ENCODE measurements at places on chromosomes 16 and 17.

- DNase-seq = no peak
Measured at GRCh38 chr16:86903068-86903467, 324.7 kb downstream of the FOXL1 start.

- peak; percentile 68 for DNase-seq
Measured at GRCh38 chr17:76124582-76125390, 16.3 kb downstream of the FOXJ1 start.

DNA sequence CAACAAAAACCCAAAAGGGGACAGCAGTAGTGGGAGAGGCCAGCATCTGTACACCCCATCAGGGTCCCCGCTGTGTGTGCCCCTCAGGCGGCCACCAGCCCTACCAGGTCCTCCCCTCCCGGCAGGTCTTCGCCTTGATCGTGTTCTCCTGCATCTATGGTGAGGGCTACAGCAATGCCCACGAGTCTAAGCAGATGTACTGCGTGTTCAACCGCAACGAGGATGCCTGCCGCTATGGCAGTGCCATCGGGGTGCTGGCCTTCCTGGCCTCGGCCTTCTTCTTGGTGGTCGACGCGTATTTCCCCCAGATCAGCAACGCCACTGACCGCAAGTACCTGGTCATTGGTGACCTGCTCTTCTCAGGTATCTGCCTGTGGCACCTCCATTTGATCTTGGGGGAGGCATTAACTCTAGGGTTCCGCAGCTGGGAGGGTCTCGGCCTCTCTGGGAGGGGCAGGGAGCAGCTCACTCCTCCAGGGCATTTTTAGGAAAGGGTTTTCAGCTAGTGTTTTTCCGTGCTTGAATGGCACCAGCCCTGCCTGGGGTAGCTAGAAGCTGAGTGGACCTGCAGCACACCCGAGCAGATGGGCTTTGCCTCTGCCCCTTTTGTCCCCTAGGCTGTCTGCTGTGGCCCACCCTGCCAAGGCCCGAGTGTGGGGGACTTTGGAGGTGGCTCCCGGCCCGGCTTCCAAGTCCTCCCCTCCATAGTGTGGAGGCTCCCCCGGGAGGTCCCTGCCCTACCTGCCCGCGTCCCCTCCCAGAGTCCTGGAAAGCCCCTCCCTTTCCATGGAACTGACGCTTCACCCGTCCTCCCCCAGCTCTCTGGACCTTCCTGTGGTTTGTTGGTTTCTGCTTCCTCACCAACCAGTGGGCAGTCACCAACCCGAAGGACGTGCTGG, 2.6 kb downstream of the SYNGR2 start:
- no peak for DNase-seq

DNA sequence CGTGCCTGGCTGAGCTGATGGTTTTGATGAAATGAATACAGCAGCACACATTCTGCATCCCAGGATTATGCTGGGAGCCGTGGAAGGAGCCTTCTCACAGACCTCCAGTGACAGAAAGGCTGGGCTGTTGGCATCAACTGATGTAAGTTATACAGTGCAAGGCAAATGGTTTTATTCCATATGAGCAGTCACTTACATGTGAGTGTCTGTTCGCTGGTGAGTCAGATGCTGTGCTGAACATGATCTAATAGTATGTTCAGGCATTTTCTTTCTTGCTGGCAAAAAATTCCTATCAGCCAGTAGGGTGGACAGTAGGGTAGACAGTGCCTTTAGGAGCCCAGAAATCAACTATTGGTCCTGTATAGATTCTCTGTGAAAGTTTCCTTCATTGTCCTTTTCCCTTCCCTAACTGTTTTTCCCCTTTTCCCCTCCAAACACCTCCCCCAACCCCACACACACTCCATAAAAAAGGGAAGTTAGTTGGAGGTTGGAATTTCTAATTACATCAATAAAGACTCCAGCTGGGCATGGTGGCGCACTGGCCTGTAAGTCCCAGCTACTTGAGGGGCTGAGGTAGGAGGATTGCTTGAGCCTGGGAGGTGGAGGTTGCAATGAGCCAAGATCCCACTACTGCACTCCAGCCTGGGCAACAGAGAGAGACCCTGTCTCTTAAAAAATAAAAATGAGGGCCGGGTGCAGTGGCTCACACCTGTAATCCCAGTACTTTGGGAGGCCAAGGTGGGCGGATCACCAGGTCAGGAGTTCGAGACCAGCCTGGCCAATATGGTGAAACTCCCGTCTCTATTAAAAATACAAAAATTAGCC, 36.2 kb downstream of the LDHD start:
- DNase-seq = no peak

- DNase-seq = no peak
Measured at GRCh38 chr17:27630607-27631410, at the start of gene LGALS9. TSS of gene LGALS9 (plus strand) at chr17:27631188. CDS start at chr17:27631266, 78 bp downstream.

- peak; percentile 88 for DNase-seq
Measured at GRCh38 chr17:50956750-50957523, 90.8 kb upstream of the TOB1 start.

DNA sequence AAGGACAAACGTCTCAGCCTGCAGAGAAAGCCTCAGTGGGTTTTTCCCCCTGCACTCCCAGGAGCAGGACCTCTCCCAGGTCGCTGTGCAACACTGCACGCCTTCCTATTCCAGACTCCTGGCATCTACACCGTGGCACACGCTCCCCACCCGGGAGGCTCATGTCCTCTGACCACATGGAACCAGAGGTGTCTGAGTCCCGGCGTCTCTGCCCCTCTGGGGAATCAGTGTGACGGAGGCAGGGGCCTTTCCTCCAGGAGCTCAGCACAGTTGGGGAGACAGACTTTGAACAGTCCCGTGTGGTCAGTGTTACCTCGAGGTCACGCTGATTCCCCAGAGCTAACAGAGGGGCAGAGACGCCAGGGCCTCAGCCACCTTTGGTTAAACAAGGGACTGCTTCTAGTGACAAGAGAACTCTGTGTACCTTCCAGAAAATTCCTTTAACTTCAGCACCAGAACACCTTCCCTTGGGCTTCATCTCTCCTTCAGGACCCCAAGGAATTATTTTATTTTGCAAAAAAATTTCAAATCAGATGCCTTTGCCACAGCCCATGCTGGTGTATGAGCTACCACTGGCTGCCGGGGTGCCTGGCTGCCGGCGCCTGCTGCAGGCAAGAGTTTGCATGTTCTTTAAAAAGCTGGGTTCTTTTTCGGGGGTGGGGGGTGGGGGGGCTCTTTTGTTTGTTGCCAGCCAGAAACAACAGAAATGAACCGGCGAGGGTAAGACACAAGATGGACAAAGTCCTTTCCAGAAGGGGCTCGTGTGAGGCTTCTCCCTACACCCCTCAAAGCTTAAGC, 6.6 kb downstream of the CANT1 start:
- DNase-seq = no peak

GRCh38 chr17:64540118-64540776, 33.5 kb downstream of the CEP95 start:
- DNase-seq = no peak

GRCh38 chr17:74446551-74447500, 14.9 kb downstream of the GPRC5C start:
- DNase-seq = no peak

GRCh38 chr16:49478616-49479015, 105.0 kb downstream of the C16orf78 start:
- DNase-seq = no peak

GRCh38 chr17:38429476-38430100, 1.3 kb downstream of the ARHGAP23 start:
- DNase-seq = no peak

DNA sequence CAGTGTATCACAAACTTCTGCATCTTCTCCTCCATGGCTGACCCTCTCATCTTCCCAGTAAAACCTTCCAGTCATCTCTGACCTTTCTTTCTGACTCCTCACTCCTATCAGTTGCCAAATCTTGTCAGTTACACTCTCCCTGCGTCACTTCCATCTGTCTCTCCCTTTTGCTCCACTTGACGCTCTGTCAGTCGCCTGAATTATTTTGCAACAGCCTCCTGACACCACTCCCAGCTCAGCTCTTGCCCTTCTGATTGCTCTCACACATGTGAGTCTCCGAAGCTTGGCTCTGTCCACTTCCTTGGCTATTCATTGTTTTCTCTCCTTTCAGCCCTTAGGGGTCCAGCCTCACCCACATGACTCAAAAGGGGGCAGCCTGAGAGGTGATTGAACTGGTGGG, 27.7 kb downstream of the DHRS7C start:
- no peak for DNase-seq

GRCh38 chr17:50538549-50539410, 6.2 kb downstream of the EPN3 start:
- DNase-seq = no peak

- DNase-seq = no peak
Measured at GRCh38 chr17:65750631-65751115, 189.2 kb upstream of the AXIN2 start.

DNA sequence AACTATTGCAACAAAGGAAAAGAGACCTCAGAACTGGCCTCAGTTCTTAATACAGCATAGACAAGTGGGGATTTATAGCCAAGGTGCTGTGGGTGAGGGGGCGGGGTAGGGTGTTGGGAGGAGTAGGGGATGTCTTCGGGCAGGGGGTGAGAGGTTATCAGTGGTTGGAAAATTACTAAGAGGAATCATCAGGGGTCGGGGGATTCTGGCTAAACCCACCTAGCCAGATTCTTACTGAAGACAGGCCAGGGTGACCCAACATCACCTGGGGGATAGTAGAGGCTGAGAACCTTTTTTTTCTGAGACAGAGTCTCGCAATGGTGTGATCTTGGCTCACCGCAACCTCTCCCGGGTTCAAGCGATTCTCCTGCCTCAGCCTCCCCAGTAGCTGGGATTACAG, 32.6 kb downstream of the HS3ST3B1 start:
- no peak for DNase-seq

- no peak for DNase-seq
Measured at GRCh38 chr17:41492351-41492750, 2.6 kb upstream of the KRT36 start.

- no peak for DNase-seq
Measured at GRCh38 chr17:61398721-61399130, 917 bp upstream of the TBX2 start.

DNA sequence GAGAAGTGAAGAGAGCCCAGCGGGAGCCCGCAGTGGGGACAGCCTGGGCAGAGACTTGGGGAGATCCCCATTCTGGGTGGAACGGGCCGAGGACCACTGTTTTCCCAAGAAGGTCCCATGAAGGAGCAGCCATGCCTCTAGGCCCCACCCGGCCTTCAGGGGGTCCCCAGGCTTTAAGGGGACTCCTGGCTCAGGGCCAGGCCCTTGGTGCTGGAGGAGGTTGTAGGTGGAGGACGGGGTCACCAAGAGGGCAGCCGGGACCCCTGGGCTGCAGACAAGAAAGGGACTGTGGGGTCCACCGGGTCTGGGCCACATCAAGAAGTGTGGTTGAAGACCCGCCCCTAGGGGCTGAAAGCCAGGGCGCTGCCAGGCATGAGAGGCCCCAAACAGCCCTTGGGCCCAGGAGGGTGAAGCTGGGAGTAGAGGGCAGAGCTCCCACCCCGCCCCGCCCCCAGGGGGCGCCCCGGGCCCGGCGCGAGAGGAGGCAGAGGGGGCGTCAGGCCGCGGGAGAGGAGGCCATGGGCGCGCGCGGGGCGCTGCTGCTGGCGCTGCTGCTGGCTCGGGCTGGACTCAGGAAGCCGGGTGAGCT, at the start of gene PRSS21:
Gene PRSS21 (plus strand): TSS at position 487 of the 589 bp plus-strand sequence. CDS start 32 bp downstream, at position 519.
- DNase-seq = no peak

DNA sequence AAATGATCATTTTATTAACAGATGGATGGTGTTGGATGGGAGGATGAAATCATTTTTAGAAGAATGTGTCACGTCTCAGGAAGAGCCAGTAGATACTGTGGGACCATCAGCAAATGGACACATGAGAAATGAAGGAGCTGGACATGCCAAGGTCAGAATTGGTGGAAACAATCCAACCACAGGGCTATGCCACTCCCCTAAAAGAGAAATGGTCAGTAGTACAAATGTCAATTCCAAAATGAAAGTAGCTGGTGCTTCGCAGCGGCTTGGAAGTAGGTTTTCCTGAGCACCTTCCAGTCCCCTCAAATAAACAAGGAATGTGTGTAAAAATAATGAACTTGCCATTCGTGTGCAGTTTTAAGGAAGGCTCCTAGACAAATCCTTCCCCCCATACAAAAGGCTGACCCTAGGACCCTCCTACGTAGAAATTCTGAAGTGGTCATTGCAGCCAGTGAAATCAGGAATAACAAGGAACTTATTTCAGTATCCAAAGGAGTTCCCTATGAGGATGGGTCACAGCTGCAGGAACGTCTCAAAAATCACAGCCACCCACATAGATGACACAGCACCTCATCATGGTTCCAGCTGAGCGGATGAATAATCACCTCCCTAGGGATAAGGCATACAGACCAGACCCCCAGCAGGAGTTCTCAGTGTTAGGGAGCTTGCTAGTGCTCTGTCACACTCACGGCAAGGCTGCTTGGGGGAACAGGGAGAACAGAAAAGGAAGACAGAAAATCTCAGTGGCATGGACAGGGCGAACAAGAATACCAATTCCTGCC, 239.2 kb downstream of the HS3ST3A1 start:
- peak; percentile 39 for DNase-seq

DNA sequence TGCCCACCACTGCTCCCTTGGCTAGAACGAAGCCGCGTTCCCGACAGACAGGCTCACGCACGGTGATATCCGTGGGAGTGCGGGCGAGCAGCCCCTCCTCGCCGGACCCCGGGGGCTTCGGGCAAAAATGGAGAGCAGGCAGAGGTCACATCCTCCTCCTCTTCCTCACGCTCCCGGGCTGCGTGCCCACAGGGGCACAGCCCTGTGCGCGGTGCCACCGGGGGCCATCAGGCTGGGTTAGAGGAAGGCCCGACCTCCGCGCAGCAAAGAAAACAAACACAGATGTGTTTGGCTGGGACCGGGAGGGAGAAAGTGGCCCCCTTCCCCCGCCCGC, 519 bp upstream of the NTN1 start:
- DNase-seq = no peak

- DNase-seq = peak; percentile 80
Measured at GRCh38 chr17:37373530-37374159, 2.1 kb upstream of the C17orf78 start.

DNA sequence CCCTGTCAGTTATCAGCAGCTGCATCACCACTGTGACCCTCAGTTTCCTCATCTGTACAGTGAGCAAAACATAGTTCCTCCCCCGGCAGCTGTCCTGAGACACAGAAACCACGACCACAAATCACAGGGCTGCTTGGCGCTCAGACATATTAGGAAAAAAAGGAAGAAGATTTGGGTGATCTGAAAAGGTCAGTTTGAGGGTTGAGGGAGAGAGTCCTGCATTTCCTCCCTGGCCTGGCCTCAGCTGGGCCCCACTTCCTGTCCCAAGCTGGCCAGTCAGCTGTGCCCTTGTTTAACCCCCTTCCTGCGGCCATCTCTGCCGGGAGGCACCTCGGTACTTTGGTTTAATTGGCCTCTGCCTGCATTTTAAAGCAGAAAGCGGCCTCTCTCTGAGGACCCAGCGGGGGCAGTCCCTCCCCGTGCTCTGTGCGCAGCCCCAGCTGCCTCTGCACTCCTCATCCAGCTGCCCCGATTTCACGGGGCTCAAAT, 24.0 kb upstream of the CIBAR2 start:
- no peak for DNase-seq
